ENCODE measurements at places on chromosomes 5 and 9.

DNA sequence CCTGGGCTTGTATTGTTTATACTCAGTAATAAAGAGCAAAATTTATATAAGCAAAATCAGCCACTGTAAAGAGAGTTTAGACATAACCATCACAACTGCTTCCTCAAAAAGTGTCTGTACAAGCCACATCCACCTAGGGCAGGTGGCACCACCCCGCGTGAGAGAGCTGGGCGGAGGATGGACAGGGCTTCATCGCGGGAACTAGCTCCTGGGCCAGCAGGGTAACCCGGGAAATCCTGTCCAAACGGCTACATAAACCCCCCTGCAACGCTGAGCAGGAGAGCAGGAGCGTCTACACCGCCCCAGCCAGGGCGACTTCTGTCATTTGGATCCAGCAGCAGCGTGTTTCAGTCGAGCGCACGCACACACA, 1.3 kb downstream of the SLC6A3 start:
- no peak for DNase-seq

GRCh38 chr5:94901191-94901979, 282.9 kb downstream of the SLF1 start:
- DNase-seq, result no peak

GRCh38 chr5:134467231-134467630, 55.5 kb upstream of the CDKN2AIPNL start:
- DNase-seq, result no peak

- DNase-seq, result no peak
These were observed 15.4 kb downstream of the FAM174A start for GRCh38 chr5:100550531-100551051.

GRCh38 chr5:139848508-139849100, 53.0 kb downstream of the PSD2 start:
- DNase-seq, result no peak

GRCh38 chr9:12457237-12457636, 235.9 kb upstream of the TYRP1 start:
- DNase-seq, result no peak

GRCh38 chr9:61667559-61668121, 477.8 kb downstream of the SPATA31A7 start:
- DNase-seq, result no peak

- no peak for DNase-seq
These were observed 1.7 kb downstream of the EBF1 start for GRCh38 chr5:159097784-159098602.

DNA sequence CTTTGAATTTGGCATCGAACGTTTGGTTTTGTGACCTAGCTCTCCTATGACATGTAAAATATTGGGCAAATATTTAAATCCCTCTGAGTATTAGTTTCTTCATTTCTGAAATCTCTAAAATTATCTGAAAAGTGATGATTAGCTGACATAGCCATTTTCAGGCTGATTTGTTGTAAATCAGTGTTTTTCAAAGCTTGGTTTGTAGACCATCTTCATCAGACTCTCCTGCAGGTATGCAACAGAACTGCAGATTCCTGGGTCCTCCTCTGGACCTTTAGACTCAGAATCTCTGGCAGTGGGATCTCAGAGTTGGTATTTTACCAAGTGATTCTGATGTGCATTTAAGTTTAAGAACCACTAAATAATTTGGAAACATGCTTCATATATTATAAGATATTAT, 38.9 kb upstream of the NMUR2 start:
- no peak for DNase-seq

DNA sequence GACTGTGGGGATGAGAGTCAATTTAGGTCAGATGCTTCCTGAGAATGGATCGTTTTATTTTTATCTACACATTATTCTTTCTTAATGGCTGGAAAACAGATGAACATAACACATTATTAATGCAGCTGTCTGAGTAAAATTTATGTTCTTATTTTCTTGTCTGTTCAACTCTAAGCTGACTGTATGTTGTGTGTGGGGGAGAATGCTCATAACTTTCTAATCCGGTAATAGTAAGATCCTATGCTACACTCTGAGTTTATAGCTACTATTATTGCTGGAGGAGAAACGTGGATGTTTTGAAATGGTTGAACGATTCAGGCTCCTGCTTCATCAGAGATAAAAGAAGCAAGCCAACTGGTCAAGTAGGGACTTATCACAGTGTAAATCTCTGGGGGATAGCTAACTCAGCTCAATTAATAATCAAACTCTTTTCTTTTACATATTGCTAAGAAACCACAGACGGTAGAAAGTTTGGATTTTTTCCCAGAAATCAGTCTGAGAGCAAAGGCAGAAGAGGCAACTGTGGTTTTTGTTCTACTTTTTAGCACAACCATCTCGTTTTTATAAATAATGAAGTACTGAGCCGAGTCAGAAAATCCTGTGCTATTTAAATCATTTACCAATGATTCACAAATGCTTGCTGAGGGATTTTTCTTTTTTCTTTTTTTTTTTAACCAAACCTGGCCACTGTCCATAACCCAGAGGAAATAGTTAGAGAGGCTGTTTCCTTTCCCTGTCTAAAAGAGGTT, 265.0 kb upstream of the FAM174A start:
- no peak for DNase-seq

DNA sequence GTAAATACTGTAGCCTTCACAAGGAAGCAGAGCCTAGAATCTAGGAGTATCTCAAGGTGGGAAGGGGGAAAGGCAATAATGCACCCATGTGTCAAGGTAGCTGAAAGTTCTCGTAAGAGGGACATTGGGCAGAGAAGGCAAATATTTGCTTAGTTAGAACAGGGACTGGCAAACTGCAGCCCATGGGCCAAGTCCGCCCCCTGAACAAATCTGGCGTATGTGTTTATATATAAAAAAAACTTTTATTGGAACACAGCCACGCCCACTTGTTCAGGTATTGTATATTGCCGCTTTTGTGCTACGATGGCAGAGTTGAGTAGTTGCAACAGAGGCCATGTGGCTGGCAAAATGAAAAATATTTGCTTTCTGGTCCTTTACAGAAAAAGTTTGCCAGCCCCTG, 16.1 kb downstream of the KCNN2 start:
- no peak for DNase-seq

GRCh38 chr5:133552925-133553525, 59.3 kb downstream of the FSTL4 start:
- no peak for DNase-seq

DNA sequence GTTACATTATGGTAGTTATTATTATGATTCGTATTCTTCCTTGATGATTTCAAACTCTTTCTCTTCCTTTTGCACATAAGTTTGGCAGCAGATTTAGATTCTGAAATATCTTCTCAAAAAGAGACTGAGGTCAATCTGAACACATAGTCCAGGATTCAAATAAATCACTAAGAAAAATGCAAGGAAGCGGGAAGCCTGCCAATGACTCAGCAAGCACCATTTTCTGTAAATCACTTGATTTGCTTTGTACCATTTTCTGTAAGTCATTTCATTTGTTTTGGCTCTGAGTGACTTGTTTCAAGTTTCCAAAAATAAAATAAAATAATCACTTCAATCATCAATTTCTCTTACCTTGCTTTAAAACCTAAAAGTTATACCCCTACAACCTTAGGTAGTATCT, 24.6 kb upstream of the GLIS3 start:
- DNase-seq, result no peak

- no peak for DNase-seq
These were observed 319.0 kb upstream of the CDH6 start for GRCh38 chr5:30874241-30875034.

- no peak for DNase-seq
These were observed at the start of gene GRIN1 for GRCh38 chr9:137138722-137139467. GRIN1 (plus strand) TSS chr9:137139154; CDS start chr9:137139487, 333 bp downstream.

DNA sequence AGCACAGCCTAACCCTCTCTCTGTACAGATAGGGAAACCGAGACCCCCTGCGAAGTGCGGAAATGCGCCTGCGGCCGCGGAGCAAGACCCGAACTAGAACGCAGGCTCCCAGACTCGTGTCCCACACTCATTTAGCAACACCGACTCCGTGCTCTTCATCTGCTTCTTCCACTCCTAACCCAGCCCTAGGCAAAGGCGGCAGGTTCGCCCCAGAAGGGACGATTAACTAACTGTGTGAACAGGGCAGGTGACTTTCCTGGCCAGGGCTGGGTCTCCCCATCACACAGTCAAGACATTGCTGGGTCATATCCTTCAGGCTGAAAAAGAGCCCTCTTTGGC, 903 bp downstream of the CDX1 start:
- no peak for DNase-seq

DNA sequence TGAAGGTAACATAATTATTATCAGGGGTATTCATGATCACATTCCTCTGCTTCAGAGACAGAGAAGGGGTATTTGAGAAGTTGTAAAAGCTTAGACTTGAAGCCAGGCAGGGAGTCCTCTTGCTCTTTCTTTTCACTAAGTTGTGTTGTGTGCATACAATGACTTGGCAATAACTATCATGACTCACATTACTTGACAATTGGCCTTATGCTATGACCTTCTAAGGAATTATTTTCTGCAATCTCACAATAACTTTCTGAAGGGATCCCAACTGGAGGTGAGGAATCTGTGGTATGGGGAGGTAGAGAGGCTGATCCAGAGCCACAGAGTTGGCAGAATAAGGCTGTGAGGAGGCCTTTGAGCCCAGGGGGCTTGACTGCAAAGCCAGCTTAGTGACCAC, 622.3 kb downstream of the MTRR start:
- no peak for DNase-seq

- DNase-seq, result no peak
These were observed 15.4 kb downstream of the MEGF10 start for GRCh38 chr5:127306036-127306435.

DNA sequence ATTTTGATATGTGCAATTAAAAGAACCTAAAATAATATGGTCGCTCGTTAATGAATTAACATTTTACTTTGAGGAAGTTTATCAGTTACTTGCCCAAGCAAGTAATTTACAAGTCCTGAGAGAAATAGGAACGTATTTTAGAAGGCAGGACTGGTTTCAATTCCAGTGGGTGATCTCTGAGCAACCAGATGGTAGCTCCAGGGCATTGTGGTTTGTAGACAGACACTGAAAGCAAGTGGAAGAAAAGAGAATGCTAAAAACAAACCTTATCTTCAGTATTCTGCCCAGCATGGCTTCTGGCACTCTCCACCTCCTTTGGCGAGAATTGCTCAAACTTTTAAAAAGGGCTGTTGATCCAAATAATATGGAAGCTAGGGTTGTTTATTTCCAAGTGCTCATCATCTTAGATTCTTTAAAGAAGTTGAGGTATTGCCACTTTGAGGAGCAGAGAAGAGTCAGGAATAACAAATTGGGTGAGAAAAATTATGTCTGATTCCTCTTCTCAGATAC, 31.8 kb upstream of the ERAP2 start:
- no peak for DNase-seq

DNA sequence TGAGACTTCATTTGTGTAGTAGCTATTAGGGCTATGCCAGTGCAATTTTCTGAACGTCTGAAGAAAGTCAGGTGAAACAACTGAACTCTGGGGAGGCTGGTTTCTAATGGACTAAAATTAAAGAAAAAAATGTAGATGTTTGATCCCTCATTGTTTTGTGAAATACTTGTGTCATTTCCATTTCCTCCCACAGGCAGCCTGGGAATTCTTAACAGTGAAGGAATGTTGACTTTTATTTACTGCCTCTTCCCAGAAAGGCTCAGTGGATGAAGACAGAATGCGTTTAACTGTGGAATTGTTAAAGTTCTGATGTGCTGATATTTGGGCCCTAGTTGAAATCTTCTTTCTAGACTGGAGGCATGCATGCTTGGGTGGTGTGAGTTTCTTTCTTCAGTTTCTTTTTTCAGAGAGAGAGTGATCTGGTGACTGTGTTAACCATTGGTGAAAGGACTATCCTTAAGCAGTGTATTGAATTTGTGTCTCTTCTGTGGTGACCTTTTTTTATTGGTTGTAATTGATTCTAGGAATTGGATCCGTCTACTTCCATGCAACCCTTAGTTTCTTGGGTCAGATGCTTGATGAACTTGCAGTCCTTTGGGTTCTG, 15.5 kb downstream of the ACER2 start:
- DNase-seq, result no peak

DNA sequence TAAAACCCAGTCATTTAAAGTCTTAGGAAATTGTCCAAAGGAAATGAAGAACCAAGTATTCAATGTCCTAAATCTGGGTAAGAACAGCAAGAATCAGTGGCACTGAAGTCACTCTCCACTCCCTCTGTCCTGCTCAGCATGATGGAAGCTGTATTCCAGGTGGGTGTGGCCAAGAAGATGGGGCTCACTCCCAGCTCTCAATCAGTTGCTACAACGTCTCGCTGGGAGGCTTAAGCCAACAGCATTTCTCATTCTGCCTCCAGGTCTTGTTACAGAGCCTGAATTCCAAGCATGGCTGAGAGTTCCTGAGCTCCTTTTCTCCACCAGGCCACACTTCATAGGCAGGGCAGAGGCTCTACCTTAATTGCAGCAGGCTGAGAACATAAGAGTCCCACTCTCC, 41.2 kb upstream of the TRIO start:
- no peak for DNase-seq

DNA sequence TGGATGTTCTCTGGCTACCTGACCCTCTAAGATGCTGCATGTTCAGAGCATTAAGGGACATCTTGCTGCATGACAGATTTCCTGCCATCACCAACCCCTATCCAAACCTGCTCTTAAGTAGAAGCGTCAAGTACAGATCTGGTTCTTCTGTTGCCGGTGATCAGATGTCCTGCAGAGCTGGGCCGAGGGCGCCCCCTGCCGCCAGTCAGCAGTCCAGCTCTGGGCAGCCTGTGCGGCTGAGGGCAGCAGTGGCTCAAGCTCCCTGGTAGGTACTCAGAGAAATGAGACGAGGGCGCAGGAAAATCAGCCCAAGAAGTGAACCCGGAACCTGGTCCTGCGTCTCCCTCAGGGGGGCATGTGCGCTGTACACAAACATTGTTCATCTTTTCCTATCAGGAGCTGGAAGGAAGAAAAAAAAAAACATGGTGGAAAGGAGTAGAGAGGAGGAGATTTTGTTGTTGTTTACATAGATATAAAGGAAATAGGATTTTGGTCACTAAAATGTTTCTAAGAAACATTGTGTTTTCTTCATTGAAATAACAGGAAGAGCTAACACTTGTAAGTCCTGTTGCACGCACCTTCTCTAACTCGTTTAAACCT, 95.8 kb downstream of the CFAP90 start:
- peak; percentile 25 for DNase-seq

- DNase-seq, result no peak
These were observed 352.7 kb downstream of the ZNF608 start for GRCh38 chr5:124393584-124394379.

- DNase-seq, result no peak
These were observed 90.9 kb upstream of the SLCO6A1 start for GRCh38 chr5:102589661-102590060.

DNA sequence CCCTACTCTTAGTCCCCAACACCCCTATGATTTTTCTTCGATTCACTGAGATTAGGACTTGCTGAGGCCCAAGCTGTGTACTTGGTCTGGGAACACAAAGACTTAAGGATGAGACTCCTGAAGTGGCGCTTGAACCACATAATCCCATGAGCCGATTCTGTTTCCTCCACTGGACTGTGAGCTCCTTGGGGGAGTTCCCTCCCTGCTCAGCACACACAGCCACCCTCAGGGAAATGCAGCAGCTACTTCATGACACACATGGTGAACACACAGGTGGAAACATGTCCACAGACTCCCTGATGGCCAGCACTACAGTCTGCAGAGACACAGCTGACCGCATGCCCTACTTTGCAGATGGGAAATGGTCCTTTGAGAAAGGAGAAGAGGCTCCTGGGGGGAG, 101.1 kb downstream of the C5orf15 start:
- DNase-seq, result no peak

GRCh38 chr5:163342306-163342705, 95.1 kb upstream of the CCNG1 start:
- DNase-seq, result no peak

Measured in stimulated activated CD8-positive, alpha-beta memory T cell treated with anti-CD3 and anti-CD28 coated beads, Interleukin-15, amount 100 ng/mL, for 48 hours (primary cell).